ENCODE measurements at places on chromosomes 12 and 14.

GRCh38 chr12:112969547-112970306 lies 8.6 kb upstream of the OAS2 start:
- DNase-seq = no peak

DNA sequence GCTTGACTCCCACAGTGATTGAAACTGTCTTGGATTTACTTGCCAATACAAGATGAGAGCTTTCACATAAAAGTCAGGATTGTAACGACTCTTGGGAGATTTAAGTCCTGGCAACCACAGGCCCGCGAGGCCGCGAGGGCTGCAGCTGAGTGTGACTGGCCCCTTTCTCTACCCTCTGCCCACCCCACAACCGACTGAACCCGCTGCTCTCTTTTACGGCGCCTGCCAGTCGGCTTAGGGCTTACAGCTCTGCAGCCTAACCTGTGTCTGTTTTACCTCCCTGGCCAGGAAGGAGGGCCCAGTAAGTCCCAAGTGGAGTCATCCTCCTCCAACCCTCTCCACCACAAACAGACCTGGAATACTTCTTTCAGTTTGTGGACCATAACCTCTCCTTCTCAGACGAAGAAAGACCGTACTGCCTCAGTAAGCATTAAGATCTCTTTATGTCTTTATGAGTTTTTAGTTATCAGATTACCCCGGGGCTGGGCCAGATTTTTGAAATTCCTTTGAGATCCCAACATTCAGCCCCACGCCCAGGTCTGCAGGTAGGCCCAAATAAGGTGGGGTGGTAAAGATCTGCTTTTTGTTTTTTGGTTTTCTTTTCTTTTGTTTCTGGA lies 12.6 kb upstream of the TIGAR start:
- no peak for DNase-seq

DNA sequence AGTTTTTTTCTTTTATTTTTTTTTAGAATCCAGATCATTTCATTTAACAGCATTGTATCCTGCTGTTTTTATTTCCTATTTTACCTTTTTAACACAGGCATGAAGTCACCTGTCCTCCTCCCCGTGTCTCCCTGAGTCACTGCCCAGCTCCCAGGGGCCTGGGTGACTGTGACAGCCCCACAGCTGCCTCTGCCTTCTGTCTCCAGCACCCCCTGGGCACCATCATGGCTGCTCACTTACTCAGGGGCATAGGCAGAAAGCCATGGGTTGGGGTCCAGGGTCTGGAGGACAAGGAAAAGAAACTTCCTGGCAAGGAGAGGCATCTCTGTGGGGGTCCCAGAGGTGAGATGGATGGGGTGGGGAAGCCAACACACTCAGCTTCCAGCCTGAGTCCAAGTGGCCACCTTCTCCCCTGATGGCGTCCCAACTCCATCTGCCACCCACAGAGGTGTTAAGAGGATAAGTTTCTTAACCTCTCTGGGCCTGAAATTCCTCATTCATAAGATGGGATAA lies 25.3 kb downstream of the TMEM63C start:
- no peak for DNase-seq

GRCh38 chr14:68271913-68272391 lies 452.4 kb downstream of the RAD51B start:
- no peak for DNase-seq

DNA sequence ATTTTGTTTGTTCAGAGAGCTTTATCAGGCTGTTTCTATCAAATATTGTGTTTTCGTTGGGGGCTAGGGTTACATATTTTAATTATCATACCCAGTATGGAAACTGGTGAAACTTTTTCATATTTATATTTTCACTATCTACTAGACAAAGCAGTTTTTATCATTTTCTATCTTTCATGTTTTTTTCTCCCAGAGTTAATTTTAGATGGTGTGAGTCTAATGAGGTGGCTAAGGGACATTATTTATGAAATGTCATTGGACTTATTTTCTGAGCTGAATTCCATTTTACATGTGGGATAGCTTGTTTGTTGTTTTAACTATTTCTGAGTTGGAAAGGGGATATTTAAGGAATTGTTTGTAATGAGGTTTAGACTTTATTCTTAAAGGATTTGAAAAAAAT lies 100.3 kb downstream of the TMTC2 start:
- no peak for DNase-seq

- no peak for DNase-seq
These were observed 15.4 kb downstream of the ACTR10 start for GRCh38 chr14:58215191-58215914.

- no peak for DNase-seq
These were observed 81.2 kb downstream of the CHGA start for GRCh38 chr14:93003945-93004698.

DNA sequence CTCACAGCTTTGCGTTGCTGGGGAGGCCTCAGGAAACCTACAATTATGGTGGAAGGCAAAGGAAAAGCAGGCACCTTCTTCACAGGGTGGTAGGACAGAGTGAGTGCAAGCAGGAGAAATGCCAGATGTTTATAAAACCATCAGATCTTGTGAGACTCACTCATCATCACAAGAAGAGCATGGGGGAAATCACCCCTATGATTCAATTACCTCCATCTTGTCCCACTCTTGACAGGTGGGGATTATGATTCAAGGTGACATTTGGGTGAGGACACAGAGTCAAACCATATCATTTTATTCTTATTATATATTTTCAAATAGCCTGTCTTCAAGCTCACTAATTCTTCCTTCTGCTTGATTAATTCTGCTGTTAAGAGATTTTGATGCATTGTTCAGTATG lies 665.3 kb downstream of the TRHDE start:
- DNase-seq = no peak

DNA sequence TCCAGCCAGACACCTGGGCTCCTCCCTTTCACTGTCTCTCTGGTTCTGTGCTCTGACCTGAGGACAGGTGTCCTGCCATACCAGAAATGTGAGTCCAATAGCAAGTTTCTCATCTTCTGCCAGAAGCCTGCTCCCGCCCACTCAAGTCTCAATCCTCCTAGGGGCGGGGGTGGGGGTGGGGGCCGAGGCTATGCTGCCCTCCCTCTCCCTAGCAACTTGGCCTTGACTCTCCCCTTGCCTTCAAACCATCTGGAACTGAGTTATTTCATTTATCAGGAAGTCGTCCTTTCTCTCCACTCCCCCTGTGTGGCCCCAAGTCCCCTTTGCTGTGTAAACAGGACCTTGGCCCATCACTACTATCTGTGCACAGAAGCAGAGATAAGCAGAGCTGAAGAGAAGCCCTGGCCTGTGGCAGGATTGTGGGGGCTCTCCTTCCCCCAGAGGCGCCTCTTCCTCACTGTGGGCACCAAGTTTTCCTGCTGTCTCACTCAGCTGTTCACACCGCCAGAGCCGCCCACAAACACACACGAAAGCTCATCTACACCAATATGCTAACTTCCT lies 117.1 kb downstream of the DPF3 start:
- no peak for DNase-seq

GRCh38 chr12:54017027-54017788 lies 8.4 kb downstream of the HOXC8 start:
- DNase-seq = no peak

DNA sequence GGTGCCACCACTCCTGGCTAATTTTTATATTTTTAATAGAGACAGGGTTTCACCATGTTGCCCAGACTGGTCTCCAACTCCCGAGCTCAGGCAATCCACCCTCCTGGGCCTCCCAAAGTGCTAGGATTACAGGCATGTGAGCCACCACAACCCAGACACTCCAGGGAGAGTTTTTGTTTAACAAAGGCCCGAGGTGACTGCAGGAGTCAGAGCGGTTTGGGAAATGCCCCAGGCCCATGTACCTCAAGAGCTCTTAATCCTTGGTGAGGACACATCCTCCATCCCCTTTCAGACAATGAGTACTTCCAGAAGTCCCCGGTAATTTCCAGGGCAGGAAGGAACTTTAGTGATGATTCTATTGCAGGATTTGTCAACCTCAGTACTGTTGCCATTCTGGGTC lies 176.0 kb downstream of the ESRRB start:
- no peak for DNase-seq

GRCh38 chr12:16520328-16520727 lies 85.6 kb downstream of the LMO3 start:
- no peak for DNase-seq
